ENCODE measurements at places on chromosomes 4 and X.

DNA sequence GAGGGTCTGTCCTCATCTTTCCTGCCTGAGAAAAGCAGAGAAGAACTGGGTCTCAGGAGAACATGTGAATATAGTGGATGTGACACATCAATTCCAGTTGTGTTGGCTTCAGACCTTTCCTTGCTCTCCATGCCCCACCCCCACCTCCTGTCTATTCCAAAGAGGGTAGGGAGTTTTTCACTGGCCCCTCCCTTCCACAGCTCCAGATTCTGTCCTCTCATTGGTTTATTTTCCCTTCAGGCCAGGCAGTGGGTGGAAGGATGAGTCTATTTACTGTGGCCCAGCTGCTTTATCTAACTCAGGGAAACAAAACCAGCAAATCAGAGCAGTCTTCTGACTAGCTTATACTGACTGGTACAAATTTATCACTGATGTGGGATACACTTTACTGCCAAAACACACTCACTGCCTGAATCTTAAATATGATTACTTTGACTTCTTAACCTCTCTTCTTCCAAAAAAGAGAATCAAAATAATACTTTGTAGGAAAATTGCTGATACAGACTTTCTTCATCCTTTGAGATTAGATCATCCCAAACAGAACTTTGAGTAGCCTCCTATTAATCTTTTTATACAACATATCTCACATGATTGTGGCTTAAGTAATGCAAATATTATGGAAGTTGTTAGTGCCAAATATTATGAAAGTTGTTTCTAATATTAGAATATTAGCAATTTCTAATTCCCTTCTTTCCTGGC is 221.2 kb downstream of the MID1 start:
- DNase-seq: no peak

- no peak for DNase-seq
Measured at GRCh38 chr4:165328708-165329107, 1.2 kb downstream of the MSMO1 start.

DNA sequence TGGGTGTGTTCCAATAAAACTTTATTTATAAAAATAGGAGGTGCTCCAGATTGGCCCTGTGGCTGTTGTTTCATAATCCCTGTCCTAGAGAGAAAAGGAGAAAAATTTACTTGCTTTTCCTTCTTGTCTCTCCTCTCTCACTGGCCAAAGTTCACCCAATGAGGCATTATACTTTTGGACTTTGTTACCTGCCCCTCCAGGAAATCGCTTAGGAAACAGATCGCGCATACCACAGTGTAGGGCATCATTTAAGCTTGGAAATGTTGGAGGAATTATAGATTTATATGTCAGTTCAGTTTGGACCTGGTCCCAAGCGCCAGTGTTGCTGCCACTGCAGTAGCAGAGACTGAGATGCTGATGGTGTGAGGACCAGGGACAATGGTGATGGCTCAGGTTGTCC is 337.6 kb upstream of the NR3C2 start:
- no peak for DNase-seq

DNA sequence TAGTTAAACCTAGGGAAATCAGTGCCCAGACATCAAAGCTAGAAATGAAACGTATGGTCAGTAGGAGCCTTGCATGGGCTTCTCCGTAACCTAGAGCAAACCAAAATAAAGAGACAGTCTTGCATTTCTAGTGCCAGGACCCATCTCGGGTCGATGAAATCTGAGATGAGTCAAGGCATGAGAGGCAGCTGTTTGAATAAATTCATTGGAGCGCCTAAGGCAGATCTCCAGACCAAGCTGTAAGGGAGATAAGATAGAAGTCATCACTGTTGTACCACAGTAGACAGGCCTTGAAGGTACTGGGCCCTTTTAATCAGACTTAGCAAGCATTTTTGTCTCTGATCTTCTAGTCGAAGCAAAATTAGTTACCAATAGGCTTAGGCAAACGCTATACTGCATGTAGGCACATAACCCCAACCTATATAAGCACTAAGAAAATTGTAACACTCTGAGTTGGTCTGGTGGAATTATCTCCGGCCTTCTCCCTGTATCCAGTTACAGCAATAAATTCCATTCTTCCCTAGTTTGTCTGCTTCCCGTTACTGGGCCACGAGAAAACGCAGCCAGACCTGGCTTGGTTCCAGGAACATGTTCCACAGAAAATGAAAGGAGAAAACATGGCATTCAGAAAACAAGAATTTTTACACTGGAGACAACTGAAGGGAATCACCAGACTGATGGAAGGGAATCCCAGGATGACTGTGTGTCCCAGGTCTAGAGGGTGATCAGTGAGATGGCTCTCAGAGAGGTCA is 21.1 kb upstream of the PAPSS1 start:
- DNase-seq: peak; percentile 17

GRCh38 chrX:12975670-12975965 is 708 bp downstream of the TMSB4X start:
- no peak for DNase-seq

GRCh38 chr4:99587309-99587708 is 12.7 kb downstream of the MTTP start:
- DNase-seq: no peak

GRCh38 chrX:16067886-16068515 is 55.4 kb upstream of the GRPR start:
- DNase-seq: no peak

DNA sequence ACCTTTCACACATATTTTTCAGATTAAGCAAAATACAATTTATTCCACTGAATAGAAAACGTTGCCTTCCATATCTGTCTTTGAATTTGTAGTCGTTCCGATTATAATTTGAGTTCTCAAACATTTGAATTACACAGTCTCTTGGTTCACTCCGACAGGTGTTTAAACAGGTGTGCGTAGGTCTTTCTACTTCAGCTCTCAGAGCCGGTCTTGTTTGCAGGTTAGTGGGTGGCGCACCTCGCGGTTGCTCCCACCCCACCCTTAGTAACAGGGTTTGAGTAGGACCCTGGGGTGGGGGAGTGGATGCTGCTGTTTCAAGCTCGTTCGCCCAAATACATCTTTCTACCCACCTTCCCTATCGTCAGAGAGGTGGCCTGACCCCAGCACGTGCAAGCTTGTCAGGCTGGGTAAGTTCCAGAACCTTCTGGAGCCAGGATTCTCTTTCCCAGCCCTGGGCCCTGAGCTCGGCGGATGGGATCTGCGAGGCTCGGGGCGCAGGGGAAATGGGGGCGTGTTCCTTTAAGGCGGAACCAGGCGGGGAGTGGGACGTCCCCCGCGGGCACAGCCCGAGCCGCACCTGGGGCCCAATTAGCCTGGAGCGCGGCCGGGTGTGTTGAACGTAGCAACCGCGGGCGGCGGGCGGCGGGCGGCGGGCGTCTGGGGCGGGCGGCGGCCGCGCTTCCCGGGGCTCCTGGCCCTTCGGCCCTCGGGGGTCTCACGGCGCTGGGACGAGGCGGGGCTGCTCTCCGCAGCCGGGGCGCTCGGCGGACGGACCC is at the start of gene FAM149A:
TSS of gene FAM149A (plus strand) at position 591 of the 776 bp plus-strand sequence.
- DNase-seq: no peak

- DNase-seq: no peak
Measured at GRCh38 chr4:30769093-30769492, 48.9 kb downstream of the PCDH7 start.

DNA sequence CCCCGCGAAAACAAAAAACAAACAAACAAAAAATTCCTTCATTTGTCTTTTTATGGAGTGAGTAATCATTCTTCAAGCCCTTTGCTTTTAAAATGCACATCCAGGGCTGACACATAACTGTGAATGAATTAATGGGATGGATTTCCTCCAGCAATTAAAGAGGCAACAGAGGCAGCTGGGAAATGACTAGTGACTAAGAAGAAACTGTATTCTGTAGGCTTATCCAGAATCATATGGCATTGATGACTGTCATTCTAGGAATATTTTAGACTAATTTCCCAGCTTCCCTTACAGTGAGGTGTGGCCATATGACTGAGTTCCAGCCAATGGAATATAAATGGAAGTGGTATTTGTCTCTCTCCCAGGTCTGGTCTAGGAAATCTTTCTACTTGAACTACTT is 46.8 kb upstream of the PDE5A start:
- DNase-seq: no peak

DNA sequence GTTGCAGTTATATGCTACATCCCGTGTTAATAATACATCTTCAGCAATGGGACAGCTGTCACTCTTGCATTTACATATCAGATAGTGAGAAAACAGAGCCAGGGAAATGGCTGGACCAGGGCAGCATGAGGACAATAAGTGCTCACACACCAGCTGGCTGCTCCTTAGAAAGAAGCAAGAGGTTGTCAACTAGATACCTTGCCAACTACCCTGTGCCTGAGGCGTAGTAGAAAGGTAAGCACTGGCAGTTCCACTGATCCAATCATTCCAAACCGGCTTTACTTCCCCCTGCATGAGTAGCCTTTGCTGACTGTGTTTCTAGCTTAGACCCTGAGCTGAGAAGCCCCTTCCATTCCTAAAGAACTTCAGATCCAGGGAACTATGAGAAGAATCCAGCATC is 52.2 kb upstream of the FGF13 start:
- no peak for DNase-seq

DNA sequence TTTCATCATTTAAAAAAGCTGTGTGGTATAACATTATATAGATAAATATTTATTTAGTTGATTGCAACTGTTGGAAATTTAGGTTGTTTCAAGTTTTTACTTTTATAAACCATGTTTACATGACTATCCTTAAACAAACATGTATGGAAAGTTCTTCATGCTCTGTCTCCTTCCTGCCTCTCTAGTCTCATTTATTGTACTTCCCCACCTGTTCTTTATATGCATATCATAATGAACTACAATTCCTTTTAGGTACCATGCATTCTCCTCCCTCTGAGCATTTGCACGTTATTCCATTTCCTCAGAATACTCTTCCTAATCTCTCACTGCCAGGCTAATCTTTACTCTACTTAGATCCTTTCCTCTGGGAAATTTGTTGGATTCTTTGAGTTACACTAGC is 16.9 kb upstream of the ADH6 start:
- no peak for DNase-seq

DNA sequence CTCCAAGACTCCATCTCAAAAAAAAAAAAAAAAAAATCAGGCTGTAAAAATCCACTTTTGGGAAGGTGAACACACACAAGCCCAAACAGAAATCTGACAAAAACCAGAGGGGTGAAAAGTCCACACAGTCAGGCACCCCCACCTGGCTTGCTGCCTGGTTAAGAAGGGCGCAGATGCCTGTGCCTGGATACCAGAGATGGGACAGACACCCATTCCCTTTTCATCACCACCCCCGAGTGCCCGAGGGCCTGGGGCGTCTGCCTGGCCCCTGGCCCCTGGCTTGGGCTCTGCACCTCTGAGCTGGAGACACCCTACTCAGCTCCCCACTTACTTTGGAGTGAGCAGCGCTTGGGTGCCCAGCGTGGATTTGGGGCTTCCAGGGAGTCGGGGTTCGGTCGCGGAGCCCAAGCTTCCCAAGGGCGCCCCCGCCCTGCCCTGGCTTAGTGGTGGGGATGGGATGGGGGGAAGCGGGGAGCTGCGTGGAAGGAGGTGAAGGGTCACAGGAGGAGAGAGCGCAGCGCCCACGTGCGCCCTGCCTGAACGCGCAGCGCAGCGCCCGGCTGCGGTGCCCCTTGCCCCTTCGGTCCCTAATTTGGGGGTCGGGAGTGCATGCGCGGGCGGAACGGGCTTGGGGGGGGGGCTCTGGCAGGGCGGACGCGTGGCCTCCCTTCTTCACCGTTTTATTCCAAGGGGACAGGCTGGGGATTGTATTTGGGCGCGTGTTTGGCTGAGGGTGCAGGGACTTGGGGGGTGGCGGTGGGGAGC is 11.3 kb downstream of the SHOX start:
- DNase-seq: no peak

DNA sequence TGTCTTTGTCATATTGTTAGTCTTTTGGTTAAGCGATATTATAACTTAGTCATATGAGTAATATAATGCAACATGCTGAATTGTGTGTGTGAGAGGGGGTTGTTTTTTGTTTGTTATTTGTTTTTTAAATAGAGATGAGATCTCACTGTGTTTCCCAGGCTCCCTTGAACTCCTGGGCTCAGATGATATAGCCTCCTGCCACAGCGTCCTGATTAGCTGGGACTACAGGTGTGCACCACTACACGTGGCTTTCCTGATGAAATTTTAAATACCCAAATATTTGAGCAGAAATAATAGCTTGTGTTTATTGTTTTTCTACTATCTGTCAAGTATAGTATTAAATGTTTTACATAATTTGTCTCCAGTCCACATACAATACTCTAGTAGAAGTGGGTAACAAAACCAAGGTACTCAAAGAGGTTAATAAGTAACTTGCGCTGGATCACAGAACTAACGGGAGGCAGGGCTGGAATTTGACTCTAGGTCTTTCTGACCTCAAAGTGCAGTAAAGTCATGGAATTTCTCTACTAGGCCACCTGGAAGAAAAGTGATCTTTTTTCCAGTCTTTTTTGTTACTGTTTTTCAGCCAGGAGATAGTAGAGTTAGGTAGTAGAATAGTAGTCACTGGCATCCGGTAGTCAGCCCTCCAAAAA is 47.8 kb downstream of the CLCN3 start:
- DNase-seq: no peak

GRCh38 chr4:89803915-89804314 is 33.0 kb downstream of the SNCA start:
- DNase-seq: no peak

DNA sequence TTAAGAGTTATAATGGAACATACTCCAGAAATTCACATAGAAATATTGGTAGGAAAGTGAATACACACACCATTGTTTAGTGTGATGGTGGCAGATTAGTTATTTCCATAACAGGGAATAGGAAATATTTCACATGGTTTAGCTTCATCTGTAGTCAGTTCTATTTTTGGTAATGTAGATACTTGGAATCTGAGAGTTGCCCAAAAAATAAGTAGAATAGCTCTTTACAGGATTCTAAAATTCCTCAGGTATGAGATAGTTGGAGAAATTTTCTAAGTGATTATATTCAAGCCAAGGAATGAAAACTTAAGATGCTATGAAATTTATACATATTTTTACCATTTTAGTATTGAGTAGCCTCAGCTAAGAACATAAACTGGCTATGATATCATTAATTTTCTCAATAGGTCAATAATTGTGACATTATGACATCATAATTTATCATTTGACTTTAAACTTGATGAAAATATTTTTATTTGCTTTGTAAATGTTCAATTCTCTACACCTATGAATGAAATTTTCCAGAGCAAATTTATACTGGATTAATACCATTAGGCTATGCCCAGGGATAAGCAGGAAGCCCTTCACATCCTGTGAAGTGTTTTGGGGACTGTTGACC is 35.8 kb downstream of the CPEB2 start:
- DNase-seq: no peak

- DNase-seq: no peak
Measured at GRCh38 chr4:185734930-185735329, 77.1 kb downstream of the SORBS2 start.
